ENCODE measurements at places on chromosomes 3 and 15.

- DNase-seq: no peak
These were observed 36.6 kb upstream of the CD47 start for GRCh38 chr3:108127301-108127988.

DNA sequence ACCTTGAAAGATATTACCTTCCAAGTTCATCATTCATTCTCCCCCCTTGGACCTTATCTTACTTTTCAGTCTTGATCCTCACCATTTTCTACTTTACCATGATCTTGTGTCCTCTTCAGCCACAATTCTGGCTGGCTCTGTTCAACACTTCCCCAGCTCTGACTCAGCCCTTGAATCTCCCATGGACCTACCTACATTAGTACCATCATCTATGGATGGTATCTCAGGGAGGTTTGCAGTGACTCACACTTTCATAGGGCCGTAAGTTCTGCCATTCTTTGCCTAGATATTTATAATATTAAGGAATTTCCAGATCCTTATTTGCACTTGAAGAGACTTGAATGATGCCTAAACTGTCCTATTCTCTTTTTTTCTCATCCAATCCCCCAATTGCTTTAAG is 213.7 kb upstream of the RORA start:
- peak; percentile 51 for DNase-seq

DNA sequence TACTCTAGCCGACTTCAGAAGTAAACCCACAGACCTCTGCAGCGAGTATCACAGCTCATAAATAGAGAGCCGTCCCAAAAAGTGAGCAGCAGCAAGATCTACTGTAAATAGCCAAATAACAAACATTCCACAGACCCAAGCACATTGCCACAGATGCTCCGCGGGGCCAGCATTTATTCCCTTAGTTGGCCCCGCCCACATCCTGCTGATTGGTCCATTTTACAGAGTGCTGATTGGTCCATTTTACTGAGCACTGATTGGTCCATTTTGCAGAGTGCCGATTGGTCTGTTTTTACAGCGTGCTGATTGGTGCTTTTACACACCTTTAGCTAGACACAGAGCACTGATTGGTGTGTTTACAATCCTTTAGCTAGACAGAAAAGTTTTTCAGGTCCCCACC is 17.3 kb upstream of the GABRB3 start:
- DNase-seq: no peak

DNA sequence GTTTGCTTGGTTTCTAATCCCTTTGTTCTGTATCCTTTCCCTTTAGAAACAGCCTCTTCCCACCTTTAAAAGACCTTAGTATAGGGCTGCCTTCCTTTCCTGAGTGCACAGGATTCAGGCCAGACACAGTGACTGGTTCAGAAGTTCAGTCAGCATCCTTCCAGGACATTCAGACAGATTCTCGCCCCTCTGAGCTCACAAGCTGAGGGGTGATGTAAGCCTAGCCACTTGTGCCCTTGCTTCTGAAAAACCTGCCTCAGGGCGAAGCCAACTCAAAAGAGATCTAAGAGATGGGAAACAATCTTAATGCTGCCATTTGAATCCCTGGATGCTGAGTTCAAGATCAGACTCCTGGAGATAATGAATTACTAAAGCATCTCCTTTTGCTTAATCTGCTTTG is 6.7 kb upstream of the NSMCE3 start:
- peak; percentile 11 for DNase-seq

- DNase-seq: peak; percentile 33
These were observed 45.6 kb upstream of the WWTR1 start for GRCh38 chr3:149703466-149703865.

GRCh38 chr3:101828691-101829436 is 20.4 kb upstream of the NFKBIZ start:
- peak; percentile 17 for DNase-seq

- DNase-seq: no peak
These were observed 53.0 kb upstream of the ROPN1 start for GRCh38 chr3:124044956-124045355.

DNA sequence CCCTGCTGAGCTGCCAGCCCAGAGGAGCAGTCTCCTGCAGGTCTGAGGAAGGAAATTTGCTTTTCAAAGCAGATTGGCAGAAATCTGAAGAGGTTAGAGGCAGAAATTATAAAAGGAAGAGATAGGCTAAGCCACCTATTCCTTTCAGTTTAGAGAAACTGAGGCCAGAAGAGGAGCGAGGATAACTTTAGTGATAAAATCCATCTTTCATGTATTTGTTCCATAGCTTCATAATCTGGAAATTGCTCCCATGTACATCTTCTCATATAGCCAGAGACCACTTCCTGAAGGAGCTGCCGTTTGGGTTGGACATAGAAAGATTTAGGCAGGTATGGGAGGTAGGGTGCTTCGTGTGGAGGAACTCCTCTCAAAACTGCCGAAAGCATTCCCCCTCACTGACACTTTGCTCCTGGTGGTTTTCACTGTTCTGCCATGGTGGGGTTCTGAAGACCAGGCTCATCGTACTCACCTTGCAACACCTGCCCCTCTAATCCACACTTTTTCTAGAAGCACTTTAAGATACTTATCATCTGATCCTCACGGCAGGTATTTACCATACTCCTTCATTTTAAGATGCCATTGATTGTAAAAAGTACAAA is 670 bp upstream of the ACAP2 start:
- DNase-seq: no peak

- DNase-seq: no peak
These were observed 126.8 kb upstream of the CPNE4 start for GRCh38 chr3:132161608-132162007.

- DNase-seq: no peak
These were observed 43.3 kb upstream of the AGTR1 start for GRCh38 chr3:148654433-148654832.

GRCh38 chr15:90463381-90463780 is 66.3 kb upstream of the CRTC3 start:
- peak; percentile 93 for DNase-seq

- no peak for DNase-seq
These were observed 58.4 kb downstream of the PEAK1 start for GRCh38 chr15:77361456-77361855.

- peak; percentile 95 for DNase-seq
These were observed 138.3 kb downstream of the LRIG1 start for GRCh38 chr3:66362541-66362941.

GRCh38 chr3:195543500-195544229 is 540 bp upstream of the PPP1R2 start:
- no peak for DNase-seq

DNA sequence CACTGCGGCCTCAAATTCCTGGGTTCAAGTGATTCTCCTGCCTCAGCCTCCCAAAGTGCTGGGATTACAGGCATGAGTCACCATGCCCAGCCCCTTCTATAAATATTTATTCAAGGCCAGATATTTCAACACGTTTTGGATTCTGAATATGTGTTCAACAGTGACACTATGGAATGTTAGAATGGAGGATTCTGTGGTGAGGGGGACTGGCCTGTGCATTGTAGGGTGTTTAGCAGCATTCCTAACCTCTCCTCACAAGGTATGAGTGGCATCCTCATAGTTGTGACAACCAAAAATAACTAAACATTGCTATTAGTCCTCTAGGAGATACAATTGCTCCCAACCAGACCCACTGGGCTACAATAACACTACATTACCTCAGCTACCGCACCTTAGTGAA is 104.0 kb upstream of the ATP10A start:
- DNase-seq: peak; percentile 64

DNA sequence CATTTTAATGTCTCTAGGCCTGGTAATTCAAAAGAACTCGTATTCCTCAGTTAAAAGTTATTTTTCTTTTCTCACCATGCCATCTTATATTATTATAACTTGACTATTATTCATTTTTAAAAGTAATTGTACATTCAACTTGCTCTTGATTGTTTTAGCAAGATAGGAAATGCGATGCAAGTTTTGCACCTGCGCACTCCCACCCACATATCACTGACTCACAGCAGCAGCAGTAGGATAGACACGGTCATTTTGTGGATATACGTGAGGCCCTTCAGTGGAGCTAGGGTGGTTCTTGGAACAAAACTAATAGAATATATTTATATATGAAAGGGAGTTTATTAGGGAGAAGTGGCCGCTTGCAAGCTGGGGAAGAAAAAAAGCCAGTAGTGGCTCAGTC is 95.5 kb upstream of the UBE3A start:
- no peak for DNase-seq

GRCh38 chr3:102265720-102266119 is 169.1 kb upstream of the ZPLD1 start:
- no peak for DNase-seq
